DND-41 (cell line): ENCODE measurements at places on chromosomes 16 and 17.

- DNase-seq = no peak
These were observed 11.0 kb downstream of the GPRC5C start for GRCh38 chr17:74442670-74443515.

DNA sequence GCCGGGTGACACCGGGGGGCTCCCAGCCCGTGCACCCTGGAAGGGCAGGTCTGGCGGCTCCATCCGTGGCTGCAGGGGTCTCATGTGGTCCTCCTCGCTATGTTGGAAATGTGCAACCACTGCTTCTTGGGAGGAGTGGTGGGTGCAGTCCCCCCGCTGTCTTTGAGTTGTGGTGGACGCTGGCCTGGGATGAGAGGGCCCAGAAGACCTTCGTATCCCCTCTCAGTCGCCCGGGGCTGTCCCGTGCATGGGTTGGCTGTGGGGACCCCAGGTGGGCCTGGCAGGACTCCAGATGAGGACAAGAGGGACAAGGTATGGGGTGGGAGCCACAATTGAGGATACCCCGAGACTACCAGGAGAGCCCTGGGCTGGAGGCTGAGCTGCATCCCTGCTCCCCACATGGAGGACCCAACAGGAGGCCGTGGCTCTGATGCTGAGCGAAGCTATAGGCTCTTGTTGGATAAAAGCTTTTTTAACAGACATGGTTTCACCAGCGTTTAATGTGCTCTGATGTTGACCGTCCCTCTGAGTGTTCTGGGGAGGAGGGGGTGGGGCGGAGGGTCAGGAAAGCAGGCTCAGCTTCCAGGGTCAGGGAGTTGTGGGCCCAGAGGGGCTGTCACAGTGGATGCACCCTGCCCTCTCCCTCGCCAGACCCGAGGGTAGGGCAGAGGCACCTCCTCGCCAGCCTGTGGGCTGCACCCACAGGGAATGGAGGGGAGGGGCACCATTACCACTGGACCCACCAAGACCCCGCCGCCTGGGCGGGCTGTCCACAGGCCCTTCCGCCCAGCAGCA lies 5.4 kb downstream of the SPATA2L start:
- DNase-seq = no peak

- DNase-seq = no peak
These were observed 11.2 kb upstream of the PRKAR1A start for GRCh38 chr17:68501074-68501473.

DNA sequence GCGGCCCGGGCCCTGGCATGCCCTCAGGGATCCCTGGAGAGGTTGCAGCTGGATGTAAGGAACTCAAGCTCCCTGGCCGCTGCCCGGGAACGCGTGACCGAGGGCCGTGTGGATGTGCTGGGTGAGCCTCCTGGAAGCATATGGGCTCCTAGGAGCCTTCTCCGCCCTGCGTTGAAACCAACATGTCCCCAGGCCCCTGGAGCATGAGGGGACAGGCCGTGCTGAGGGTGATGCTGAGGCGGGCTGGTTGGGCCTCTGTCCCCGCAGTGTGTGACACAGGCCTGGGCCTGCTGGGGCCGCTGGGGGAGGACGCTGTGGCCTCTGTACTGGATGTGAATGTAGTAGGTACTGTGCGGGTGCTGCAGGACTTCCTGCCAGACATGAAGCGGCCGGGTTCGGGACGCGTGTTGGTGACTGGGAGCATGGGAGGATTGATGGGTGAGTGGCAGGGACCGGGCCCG lies 5.7 kb upstream of the HSD17B1 start:
- no peak for DNase-seq

DNA sequence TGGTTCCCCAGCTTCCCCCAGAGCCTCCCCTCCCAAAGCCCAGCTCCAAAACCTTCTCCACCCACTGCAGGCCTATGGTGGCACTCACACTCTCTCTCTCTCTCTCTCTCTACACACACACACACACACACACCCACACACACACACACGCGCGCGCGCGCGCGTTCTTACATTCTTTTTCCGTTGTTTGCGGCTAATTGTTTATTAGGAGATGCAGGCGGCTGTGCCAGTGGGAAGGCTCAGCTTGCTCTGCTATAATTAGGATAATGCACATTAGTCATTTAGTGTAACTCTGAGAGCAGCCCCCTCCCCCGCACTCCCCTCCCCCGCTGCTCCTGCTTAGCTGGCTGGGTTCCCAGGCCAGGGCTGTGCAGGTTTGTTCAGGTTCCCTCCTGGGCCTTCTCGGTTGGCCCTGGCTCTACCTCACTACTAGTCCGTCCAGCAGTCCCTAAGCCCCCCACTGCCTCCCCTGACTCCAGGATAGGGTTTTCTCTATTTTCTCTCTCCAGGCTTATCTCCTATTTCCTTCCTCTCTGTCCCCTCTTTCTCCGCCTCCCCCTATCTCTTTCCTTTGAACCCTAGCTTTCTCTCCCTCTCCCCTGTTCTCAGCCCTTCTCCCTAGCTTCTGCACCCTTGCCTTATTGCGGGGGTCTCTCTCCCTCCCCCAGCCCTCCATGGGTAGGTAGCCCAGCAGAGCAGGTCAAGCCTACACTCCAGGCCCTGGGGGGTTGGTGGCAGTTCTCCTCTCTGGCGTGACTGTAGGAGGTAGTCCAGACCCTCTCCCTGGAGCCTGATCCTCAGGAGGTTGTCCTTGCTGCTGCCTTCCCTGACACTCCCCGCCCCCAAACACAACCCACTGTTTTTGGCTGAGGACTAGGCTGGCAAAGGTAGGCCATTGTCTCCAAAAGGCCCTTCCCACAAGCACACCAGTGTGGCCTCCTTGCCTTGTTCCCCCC lies 34.0 kb downstream of the TMEM132E start:
- DNase-seq = no peak
